Mesenteric fat pad (tissue), 1 donor: ENCODE measurements at places on chromosomes 11 and 22. TPM values are rescaled to one million over a fixed set of nuclear protein-coding genes. Genes with fewer than 3 reads are reported as not detected.
A peak's percentile ranks its signal among the peaks of the same experiment; 100 is the strongest.

The CREB3L1 gene
- total RNA-seq: 8.4 TPM

DNA sequence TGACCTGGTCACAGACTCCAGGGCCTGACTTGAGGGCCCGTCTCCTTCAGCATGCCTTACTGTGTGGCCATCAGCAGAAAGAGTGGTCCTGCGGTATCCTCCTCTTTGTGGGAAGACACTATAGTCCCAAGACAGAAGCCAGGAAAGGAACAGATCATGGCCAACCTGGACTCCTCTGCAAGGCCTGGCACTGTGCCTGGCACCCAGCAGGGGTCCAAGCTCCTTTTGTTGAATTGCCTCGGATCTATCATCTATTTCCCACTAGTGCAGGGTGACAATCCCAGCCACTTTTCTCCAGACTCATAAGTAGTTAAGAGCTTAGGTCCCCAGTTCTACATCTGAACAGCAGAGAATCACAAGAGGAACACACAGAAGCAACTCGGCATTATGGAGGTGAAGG, 27.0 kb downstream of the DSCAML1 start:
- DNase-seq: no peak

DNA sequence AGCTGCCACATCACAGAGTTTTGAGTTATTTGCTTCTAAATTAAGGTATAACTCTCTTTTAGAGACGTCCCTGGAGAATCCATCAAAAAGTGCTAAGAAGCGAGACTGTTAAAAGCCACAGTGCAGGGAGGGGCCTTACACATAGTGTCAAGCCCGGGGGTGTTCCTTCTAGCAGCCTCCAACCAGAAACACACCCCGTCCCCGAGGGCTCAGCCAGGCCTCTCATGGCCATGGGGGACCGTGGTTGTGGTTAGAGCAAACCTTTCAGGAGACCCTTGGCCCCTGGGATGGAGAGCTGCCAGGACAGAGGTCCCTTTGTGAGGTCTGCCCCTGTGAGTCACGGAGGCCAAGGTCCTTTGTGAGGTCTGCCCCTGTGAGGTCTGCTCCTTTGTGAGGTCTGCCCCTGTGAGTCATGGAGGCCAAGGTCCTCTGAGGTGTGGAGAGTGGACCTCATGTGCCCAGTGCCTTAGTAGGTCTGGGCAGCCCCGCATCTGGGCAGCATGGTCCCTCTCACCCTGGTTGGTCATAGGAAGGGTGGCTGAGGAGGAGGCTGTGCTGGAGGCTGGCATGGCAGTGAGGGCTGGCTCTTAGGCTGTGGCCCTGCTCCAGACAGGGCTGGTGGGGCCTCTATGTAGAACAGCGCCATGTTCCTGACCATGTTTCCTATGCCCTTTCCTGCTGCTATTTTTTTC, 5.4 kb downstream of the GNAZ start:
- DNase-seq: no peak

The GLB1L3 gene
- total RNA-seq: not detected

GRCh38 chr22:46464701-46465344, 72.6 kb downstream of the CELSR1 start:
- no peak for DNase-seq

The APIP gene
- 56.4 TPM for total RNA-seq

DNA sequence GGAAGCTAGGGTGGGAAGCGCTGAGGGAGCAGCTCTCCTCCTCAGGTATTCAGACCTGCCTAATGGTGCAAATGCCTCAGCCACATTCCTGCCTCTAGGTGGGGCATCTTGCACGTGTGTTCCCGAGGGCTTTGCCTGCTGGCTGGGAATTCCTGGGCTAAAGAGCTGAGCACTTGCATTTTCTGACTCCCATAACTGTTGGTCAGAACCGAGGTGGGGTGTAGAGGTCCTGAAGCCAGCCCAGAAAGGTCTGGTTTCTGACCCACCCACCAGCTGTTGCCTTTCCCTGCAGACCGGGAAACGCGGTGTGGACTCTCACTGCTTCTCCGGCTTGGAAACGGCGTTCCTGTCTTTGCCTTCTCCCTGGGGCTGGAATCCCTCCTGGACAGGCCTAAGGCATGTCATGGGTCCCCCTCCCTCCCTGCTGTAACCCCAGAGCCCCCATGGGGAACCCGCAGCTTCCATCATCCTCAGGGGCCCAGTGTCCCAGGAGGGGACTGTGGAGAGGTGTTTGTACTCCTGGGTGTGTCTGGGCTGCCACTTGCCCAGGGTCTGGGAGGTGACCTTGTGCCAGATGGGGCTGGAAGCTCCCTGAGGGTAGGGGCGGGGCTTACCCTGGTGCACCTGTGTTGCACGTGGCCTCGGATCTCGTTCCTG, 24.0 kb upstream of the SMIM38 start:
- peak; percentile 65 for DNase-seq

- peak; percentile 81 for DNase-seq
Measured at GRCh38 chr22:26610072-26610958, 7.5 kb downstream of the CRYBB1 start.

The CARNS1 gene
- total RNA-seq: 0.29 TPM

- DNase-seq: peak; percentile 73
Measured at GRCh38 chr11:118057251-118058145, 19.4 kb upstream of the TMPRSS4 start.

The RAPSN gene
- total RNA-seq: 0.55 TPM

The NELL1 gene
- not detected for total RNA-seq
